Ascending aorta (tissue), 2 donors: ENCODE measurements at places on chromosomes 1 and 21. TPM values are rescaled to one million over a fixed set of nuclear protein-coding genes. Genes with fewer than 3 reads are reported as not detected.

Gene VSIG8
- total RNA-seq = not detected

DNA sequence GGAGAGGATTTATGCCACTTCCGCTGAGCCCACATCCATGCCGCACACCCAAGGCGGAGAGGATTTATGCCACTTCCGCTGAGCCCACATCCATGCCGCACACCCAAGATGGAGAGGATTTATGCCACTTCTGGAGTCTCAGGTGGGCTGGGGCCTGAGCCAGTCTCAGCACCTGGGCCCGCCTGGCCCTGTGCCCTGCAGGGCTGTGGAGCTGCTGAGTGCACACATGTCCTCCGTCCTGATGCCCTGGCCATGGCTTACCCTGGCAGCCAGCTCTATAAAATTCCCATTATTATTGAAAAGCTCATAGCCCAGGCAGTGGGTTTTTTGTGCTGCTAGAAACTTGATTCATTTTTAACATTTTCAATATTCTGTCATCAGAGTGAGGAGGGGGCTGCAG is 89.8 kb upstream of the TMEM51 start:
- H3K36me3 ChIP-seq = peaks cover 61% of the 10 kb centered on the region
- DNase-seq = no peak
- no peaks in the 10 kb centered on the region for H3K27me3 ChIP-seq
- no peak overlapping the region for H3K27ac ChIP-seq
- H3K4me3 ChIP-seq = no peak overlapping the region

DNA sequence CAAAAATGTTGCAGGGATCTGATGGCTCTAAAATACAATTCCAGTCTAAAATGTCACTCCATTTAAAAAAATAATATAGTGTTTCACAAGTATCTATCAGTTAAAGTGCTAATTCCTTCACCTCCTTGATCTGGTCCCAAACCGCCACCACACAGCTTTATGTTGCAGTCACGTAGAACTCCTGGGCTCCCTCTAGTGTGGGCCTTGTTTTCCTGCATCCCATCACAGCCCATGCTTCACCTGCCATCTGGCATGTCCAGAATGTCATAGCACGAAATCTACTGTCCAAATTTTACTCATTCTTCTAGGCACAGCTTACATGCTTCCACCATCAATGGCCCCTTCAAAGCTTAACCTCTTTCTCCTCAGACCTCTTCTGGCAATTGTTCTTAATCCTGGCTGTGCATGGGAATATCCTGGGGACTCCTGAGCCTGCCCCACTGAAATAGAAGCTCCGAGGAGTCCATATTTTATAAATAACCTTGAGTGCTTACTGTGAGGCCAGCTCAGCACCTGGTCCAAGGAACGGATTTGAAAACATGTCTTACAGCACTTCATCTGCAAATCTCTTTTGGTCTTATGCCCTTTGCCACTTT is 15.5 kb downstream of the FYB2 start:
- H3K27me3 ChIP-seq = no peaks in the 10 kb centered on the region
- H3K27ac ChIP-seq = no peak overlapping the region
- DNase-seq = no peak

GRCh38 chr1:200184196-200184595 is 156.7 kb downstream of the NR5A2 start:
- no peaks in the 10 kb centered on the region for H3K4me1 ChIP-seq
- H3K4me3 ChIP-seq = no peak overlapping the region
- H3K36me3 ChIP-seq = no peaks in the 10 kb centered on the region
